ENCODE measurements at places on chromosomes 13 and 19. TPM values are rescaled to one million over a fixed set of nuclear protein-coding genes. Genes with fewer than 3 reads are reported as not detected.

- H3K4me3 ChIP-seq = no peak overlapping the region
- no peaks in the 10 kb centered on the region for H3K36me3 ChIP-seq
- H3K27ac ChIP-seq = no peak overlapping the region
- H3K4me1 ChIP-seq = no peaks in the 10 kb centered on the region
- DNase-seq = no peak
- no peaks in the 10 kb centered on the region for H3K27me3 ChIP-seq
Measured at GRCh38 chr19:46159418-46160232, 11.6 kb downstream of the IGFL2 start.

DNA sequence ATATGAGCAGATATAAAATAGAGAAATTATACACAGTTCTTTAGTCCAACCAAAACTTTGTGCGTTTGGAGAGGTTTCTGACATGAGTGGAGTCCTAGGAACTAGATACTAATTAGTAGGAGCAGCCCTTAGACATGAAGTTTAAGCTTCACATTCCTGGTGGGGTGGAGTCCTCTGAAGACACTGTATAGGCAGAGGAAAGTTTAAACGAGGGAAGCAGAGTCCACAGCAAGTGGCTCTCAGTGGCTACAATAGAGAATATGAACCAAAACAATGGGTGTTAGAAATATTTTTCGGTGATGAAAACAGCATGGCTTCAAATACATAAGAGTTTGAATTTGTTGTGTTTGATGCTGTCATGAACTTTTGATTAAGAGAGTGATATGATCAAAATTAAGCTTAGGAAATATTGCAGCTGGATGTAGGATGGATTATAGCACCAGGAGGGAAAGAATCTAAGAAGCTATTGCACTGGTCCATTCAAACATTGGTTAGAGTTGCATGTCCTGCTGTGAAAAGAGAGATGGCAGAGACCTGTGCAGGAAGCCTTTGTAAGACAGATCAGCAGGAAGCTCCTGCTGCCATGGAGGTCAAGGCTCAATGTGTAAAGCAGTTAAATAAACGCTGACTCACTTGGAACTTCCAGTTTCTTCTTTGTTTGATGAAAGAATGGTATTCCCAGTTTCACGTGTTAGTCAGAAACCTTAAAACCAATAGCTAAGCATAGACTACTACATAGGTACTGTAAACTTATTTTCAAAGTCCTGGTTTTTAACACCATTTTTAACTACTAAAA, 175.2 kb downstream of the TDRD3 start:
- no peak for DNase-seq
- no peaks in the 10 kb centered on the region for H3K4me1 ChIP-seq
- no peaks in the 10 kb centered on the region for H3K27me3 ChIP-seq
- H3K27ac ChIP-seq = no peak overlapping the region

The LIM2 gene
- not detected for total RNA-seq

- no peaks in the 10 kb centered on the region for H3K4me1 ChIP-seq
- no peak overlapping the region for H3K4me3 ChIP-seq
- no peaks in the 10 kb centered on the region for H3K36me3 ChIP-seq
- H3K27ac ChIP-seq = no peak overlapping the region
- H3K27me3 ChIP-seq = no peaks in the 10 kb centered on the region
- no peak for DNase-seq
Measured at GRCh38 chr13:73618275-73618865, 515.8 kb downstream of the KLF12 start.

DNA sequence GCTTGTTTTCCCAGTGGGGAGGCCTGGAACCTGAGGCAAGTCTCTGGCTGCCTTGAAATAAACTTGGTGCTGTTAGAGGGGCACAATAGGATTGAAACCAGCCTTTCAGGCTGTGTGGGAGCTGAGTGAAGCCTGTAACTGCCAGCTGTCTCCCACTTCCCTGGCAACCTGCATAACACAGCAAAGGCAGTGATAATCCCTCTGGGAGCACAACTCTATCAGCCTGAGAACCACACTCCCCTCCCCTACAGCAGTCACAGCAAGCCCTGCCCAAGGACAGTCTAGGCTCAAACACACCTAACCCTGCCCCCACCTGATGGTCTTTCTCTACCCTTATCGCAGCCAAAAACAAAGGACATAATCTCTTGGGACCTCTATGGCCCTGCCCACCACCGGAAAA, 683.8 kb upstream of the ATXN8OS start:
- DNase-seq = no peak
- H3K4me1 ChIP-seq = no peaks in the 10 kb centered on the region

The SLITRK6 gene
- not detected for total RNA-seq

DNA sequence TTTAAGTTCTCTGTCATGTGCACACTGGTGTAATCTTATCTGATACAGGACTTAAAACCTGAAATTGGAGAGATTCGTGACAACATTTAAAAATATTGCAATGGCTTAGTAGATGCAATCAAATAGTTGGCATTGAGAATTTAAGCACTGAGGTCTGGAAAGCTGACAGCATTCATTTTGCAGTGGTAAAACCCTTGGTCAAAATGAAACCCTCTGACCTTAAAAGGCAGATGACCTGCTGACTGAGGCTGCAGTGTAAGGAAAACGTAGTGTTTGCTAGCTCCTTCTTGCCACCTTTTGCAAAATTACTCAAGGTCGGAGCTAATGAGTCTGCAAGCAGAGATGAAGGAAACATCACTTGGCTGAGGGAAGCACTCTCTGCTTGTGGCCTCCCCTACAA, 150.6 kb downstream of the KCTD12 start:
- no peak for DNase-seq
- no peaks in the 10 kb centered on the region for H3K4me1 ChIP-seq
- H3K27ac ChIP-seq = no peak overlapping the region
- H3K4me3 ChIP-seq = no peak overlapping the region
- H3K36me3 ChIP-seq = no peaks in the 10 kb centered on the region
- no peaks in the 10 kb centered on the region for H3K27me3 ChIP-seq

The NTN5 gene
- 1.2 TPM for total RNA-seq

The ZNF681 gene
- 4.5 TPM for total RNA-seq

DNA sequence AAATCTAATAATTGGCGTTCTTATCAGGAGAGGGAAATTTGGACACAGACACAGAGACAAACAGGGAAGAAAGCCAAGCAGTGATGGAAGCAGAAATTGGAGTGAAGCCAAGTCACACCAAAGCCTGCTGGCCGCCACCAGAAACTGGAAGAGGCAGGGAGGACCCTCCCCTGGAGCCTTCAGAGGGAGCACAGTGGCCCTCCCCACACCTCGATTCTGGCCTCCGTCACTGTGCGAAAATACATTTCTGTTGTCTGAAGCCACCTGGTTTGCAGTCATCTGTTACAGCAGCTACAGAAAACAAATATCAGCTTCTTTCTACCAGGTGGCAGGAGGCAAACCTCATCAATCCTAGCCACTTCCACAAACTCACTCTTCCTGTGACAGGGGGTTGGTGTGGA, 8.3 kb upstream of the TLE6 start:
- H3K4me1 ChIP-seq = peaks cover 21% of the 10 kb centered on the region
- no peak overlapping the region for H3K4me3 ChIP-seq
- peak; percentile 59 for DNase-seq
